ENCODE measurements at places on chromosomes 3 and 15.

DNA sequence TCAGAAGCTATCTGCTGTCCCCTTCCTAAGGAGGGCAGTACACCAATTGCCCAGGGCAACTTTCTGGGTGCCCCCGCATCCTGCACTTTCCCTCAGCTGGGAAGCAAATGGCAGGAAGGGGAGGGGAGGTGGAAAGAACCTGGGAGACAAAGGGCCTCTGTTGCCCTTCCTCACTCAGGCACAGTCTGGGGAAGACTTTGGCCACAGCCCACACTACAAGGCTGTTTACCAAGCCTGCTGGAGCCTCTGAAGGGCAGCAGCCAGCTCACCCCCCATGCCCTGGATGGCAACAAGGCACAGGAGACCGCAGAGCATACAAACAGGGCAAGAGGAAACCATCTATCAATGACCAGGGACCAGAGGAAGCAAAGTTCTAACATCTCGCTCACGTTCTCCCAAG, 42.4 kb downstream of the ARRDC4 start:
- no peak for DNase-seq

- DNase-seq = no peak
These were observed 83.6 kb downstream of the LSM3 start for GRCh38 chr3:14262212-14262611.

DNA sequence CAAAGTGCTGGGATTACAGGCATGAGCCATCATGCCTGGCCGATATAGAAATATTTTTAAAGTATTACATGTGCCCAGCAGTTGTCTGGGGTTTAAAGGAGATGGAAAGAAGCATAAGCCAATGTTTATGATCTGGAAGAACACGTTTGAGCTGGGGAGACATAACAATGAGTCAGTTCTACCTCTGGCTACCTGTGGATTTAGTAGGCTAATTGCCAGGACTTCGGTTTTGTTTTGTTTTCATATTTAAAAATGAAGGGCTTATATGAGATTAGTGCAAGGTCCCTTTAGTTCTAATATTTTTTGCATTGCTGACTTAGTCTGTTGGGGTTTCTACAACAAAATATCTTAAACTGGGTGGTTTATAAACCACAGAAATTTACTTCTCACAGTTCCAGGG, 22.9 kb upstream of the TNFSF10 start:
- DNase-seq = no peak

GRCh38 chr15:33516563-33516962, 205.8 kb downstream of the RYR3 start:
- no peak for DNase-seq

GRCh38 chr15:59174835-59175831, 31.5 kb upstream of the LDHAL6B start:
- DNase-seq = no peak

DNA sequence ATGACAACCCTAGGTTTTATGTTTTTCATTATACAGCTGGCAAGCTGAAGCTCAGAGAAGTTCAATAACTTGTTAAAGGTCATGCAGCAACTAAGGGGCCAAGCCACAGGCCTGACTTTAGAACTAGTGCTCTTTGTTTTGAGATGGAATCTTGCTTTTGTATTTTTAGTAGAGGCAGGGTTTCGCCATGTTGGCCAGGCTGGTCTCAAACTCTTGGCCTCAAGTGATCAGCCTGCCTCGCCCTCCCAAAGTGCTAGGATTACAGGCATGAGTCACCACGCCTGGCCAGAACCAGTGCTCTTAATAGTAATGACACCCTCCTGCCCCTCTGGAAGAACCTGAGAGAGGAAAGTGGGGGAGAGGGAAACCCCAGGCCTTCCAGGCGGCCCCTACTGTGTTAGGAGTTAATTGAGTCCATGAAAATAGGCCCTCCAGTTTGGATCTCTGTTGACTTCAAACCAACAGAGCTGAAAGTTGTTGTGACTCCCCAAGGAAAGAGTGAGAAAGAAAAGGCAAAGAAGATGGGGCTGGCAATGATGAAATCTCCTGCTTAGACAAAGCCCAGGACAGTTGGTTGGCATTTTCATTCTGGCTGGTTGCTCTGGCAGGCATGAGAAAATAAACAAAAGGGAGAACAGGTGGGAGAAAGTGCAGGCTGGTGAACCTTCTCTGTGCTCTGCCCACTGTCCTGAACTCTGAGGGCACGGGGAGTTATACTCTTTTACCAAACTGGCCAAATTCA, 3.6 kb upstream of the PRRT3 start:
- no peak for DNase-seq

- no peak for DNase-seq
These were observed 192.1 kb downstream of the CBLB start for GRCh38 chr3:105676621-105677300.

GRCh38 chr3:121834157-121834670, 646 bp downstream of the IQCB1 start:
- DNase-seq = no peak

- DNase-seq = no peak
These were observed 26.3 kb downstream of the ANKRD28 start for GRCh38 chr3:15771444-15771843.

- no peak for DNase-seq
These were observed 105.9 kb downstream of the OTOL1 start for GRCh38 chr3:161602475-161602874.

GRCh38 chr3:107227091-107227490, 150.1 kb upstream of the CCDC54 start:
- no peak for DNase-seq

DNA sequence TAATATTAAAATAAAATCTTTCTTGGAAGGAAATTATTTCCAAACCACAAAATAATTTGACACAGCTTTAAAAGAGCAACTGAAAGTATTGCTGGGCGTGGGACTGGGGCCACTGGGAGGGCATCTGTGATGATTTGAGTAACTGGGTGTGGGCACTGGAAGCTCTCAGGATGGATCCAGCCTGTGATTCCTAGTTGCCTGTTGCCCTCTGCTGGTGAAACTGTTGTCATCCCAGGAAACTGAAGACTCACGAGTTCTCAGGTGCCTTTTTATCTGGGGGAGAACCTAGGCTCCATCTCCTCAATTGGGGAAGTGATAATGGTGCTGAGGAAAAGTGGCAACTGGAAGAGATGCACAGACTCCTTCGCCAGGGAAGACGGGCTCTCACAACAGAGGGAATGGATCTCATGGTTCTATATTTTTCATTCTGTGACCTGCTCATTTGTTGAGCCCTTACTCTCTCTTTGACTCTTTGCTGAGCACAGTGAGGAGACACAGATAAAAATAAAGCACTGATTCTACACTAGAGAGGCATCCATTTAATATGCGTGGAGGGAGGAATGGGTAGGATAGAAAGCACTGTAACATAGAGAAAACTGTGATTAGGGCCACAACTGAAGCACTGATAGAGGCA, 61.6 kb downstream of the TPRG1 start:
- DNase-seq = no peak

DNA sequence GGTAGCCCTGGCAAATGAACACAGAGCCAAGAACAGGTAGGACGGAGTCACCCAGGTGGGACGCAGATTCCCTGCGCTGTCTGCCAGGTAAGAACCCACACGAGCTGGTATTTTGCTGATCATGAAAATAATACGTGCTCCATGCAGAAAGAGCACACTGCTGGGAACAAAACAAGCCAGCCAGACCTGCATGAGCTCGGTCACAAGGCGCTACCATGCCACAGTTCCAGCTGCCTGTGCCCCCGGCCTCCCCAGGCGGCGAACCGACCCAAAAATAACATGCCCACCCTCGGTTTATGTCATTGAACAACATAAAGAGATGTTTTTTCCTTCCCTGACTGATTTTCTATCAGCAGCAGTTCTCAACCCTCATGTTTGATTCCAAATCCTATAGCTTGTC, 25.8 kb downstream of the CYFIP1 start:
- DNase-seq = no peak

- DNase-seq = no peak
These were observed 28.9 kb upstream of the KLHL6 start for GRCh38 chr3:183584246-183584913.

- DNase-seq = no peak
These were observed 72.3 kb upstream of the ICE2 start for GRCh38 chr15:60551147-60551780.

GRCh38 chr3:16179771-16180736, 5.6 kb downstream of the GALNT15 start:
- no peak for DNase-seq

- DNase-seq = no peak
These were observed 18.2 kb downstream of the TPM1 start for GRCh38 chr15:63060699-63061098.

DNA sequence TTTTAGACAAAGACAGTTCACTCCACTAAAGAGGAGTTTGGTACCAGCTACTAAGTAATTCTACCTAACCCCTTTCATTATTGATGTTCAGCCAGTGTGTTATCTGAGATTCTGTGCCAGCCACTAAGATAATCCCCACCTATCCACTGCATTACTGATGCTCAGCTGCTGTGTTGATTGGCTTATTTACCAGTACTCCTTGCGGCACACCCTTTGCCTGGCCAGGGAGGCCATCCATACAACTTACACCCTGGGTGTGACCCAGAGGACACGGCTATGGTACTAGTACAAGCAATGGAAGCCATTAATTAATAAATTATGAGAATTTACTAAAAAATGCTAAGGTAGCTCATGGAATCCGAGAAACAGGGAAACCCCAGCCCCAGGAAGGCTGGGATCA, 290.7 kb upstream of the CTNNB1 start:
- no peak for DNase-seq

DNA sequence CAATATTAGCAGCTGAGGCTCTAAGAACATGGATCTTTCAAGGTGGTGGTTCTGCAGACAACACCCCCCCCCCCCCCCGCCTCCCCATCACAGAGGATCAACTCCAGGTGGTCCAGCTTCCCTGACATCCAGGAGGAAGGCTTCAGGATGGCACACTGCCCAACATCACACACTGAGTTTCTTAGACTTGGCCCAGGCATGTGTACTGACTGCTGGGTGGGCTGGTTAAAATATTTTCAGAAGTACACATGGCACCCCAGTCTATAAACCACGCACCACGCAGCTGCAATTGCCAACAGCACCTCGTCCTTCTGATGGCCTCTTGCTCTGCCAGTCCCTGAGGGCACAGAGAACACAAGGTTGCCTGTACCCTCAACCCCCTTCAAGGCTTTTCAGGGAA, 22.1 kb downstream of the SRPRB start:
- DNase-seq = no peak

- DNase-seq = no peak
These were observed 78.6 kb upstream of the ADAMTS9 start for GRCh38 chr3:64766440-64766839.

- no peak for DNase-seq
These were observed 1.9 kb upstream of the CAMKV start for GRCh38 chr3:49871531-49872153.

DNA sequence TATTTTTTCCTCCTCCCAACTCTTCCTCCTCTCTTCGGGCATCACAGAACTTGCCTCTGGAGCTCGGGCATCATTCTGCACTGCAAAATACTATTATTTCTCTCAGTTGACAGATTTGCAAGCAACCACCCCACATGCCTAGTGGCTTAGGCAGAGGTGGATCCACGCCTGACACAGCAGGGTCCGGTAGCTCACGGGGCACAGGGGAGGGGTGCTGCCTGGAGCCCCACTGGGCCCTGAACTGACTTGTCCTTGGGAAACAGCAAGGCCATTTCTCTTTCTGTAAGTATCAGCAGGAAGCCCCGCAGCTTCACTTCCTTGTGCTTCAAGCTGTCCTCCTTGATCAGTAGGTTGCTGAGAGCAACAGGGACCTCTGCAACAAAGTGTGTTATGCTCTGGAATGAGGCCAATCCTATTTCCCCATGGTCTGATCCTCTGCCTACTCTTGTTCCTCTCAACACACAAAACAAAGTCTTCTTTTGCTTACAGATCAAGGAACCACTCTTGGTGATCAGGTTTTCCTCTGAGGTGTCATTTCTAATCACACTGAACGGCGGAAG, 69.1 kb downstream of the FAM174B start:
- no peak for DNase-seq

DNA sequence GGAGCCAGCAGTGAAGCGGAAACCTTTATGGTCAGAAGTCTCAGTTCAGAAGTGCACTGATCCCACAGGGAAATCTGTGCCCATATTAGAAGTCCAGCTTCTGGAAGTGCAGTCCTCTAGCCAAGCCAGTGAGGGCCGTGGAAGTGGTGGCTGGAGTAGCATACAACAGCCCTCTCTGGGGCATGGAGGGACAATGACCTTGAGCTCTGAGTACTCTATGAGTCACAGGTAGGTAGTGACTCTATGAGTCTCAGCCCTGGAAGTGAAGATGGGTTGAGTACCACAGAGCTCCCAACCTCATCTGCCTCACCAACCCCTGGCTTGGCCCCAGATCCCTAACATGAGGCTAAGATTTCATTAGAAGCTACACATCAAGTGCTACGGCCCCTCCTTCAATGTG, 205.9 kb upstream of the PPP2R3A start:
- no peak for DNase-seq

GRCh38 chr3:146550743-146551510, 6.5 kb upstream of the PLSCR1 start:
- no peak for DNase-seq

DNA sequence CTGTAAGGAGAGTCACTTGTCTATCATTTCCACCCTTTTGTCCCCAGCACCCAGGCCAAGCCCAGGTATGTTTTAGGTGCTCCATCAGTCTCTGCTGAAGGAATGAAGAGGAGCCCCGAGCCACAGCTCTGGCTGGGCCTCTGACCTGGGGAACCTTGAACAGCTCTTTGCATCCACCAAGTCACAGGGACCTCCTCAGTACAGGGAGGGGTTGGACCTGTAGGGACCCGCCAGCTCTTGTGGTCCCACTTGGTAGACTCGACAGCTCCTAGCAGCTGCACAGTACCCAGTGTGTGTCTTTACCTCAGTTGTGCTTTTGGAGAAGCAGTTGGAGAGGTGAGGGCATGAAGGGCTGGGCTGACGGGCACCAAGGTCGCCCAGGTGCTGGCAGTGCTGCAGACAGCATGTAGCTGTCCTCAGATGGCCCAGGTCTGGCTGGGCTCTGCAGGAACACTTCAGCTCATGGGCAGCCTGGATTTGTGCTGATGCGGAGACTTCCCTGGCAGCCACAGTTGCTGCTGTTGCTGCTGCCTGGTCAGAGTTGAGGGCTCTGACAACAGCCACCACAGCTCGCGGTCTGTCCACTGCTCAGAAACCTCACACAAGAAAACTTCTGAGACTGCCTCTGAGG, 123.6 kb downstream of the CACNA1D start:
- no peak for DNase-seq

- DNase-seq = no peak
These were observed 190.3 kb downstream of the WNT5A start for GRCh38 chr3:55296791-55297190.

GRCh38 chr3:9201266-9201665, 48.2 kb downstream of the SRGAP3 start:
- no peak for DNase-seq

GRCh38 chr3:78647726-78648125, 1120.1 kb downstream of the ROBO1 start:
- DNase-seq = no peak

DNA sequence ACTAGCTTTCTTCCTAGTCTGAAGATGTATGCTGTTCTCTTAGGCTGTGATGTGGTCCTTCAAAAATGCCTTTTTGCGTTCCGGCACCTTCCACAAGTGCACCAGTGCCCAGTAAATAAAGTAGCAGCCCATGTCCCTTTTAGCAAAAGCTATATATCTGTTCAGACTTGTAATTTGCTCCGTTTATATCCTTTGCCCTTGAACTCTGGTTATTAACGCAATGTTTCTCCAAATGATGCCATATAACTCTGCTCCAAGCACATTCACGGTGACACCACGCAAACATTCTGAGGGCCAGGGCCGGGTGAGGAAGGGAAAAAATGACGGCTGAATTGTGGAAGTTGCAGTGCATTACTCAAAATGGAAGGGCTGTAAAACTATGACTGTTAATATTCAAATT, 1001.1 kb upstream of the NR2F2 start:
- no peak for DNase-seq

All from stimulated activated CD8-positive, alpha-beta memory T cell treated with anti-CD3 and anti-CD28 coated beads, Interleukin-7, amount 100 ng/mL, for 4 hours (primary cell).